NCI-H460 (cell line): ENCODE measurements at places on chromosomes 12 and 14. TPM values are rescaled to one million over a fixed set of nuclear protein-coding genes. Genes with fewer than 3 reads are reported as not detected.

Gene RTL1
- not detected in 2 replicates for total RNA-seq

GRCh38 chr14:42057111-42057510 lies 450.4 kb downstream of the LRFN5 start:
- DNase-seq: no peak

- no peak for DNase-seq
Observed at GRCh38 chr14:95052016-95052585, 105.2 kb downstream of the DICER1 start.

Gene TRIAP1
- 88.1 and 91.3 TPM in 2 replicates for total RNA-seq

- no peak for DNase-seq
Observed at GRCh38 chr14:69666112-69666511, 54.7 kb downstream of the SUSD6 start.

DNA sequence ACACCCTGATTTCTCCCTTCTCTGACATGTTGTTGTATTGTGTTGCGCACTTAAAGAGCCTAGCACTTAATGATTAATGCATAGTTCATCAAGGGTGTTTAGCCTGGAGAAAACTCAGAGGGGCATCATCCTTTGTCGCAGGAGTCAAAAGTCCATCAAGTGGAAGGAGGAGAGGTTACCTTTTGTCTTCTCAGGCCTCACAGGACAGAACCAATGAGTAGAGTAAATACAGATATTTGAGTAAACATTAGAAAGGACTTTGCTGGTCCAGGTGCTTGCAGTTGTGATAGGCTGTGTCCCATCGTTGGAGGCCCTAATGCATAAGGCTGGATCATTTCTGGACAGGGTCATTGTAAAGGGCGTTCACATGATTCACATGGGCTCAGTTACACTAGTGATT lies 430.9 kb downstream of the PCNX1 start:
- no peak for DNase-seq

DNA sequence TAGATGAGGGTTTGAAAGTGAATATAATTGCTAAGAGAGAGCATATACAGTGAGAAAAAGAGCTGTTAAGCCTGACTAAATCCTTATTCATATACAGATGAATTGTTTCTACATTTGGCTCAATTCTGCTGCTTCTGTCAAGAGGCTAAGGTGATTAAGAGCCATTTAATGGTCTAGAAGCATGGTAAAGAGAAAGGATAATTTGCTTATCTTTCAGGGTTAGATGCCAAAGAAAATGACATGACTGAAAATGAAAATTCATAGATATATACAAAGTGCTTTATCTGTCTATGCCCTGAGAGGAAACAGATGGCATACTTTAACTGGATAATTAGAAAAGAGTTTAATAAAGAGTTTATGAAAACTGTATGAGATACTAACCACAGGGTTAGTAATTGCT lies 834.9 kb downstream of the SLC6A15 start:
- no peak for DNase-seq

DNA sequence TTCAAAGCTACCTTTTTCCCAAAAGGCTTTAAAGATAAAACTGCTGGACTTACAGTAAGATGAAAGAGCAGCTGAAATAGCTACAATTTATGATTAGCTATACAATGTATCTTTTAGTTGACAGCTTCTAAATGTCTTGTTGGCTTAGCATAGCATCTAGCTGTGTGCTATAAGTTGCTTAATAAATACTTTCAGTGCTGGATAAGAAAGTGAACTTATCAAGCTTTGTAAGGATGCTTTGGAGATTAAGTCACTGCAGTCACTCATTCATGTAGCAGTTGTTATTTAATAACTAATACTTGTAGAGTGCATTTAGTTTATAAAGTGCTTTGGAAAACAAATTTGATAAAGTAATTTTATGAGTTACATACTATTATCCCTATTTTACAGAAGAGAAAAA lies 14.6 kb downstream of the CFAP54 start:
- DNase-seq: no peak

DNA sequence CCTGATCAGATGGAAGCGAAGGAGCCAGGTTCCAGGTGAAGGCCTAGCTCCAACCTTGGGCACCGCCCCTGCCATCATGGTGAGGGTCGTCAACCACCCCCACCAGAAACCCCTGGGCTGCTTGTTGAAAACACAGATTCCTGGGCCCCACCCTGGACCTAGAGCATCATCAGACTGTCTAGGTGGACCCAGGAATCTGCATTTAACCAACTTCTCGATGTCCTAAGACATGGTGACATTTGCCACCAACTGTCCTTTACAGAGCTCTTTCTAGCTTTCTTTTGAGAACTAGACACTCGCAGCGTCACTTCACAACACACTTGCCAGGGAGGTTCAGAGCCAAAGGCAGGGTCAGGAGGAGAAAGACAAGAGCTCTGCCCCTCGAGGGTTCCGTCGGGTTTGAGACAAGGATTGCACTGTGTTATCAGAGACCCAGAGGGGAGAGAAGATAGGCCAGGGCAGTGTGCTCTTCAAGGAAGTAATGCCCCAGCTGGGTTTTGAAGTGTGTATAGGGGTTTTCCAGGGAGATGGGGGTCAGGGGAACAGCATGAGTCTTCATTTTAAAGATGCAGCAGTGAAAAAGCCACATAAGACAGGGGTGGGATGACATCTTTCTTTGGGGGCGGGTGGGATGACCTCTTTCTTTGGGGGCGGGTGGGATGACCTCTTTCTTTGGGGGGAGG lies 24.6 kb downstream of the RFLNA start:
- DNase-seq: no peak

Gene ANGEL1
- total RNA-seq: 13.5 and 14.8 TPM in 2 replicates

Gene ETV6
- 2.0 and 2.2 TPM in 2 replicates for total RNA-seq

DNA sequence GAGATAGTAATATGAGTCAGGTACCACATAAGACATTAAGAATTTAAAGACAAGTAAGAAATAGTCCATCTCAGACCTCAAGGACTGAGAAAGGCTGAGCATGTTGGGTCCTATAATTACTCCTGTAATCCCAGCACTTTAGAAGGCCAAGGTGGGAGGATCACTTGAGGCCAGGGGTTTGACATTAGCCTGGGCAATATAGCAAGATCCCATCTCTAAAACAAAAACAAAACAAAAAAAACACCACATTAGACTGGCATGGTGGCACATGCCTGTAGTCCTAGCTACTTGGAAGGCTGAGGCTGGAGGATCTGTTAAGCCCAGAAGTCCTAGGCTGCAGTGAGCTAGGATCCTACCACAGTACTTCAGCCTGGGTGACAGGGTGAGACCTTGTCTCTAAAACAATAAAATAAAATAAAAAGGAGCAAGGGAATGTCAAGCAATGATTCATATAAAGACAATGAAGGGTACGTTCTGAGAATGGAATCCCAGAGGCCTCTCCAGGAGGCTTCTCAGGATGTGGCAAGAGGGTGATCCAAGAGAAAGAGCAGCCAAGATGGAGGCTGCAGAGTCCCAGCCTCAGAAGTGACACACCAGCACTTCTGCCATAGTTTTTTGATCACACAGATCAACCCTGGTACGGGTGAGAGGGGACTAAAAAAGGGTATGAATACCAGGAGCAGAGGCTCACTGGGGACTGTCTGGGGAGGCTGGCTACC lies 206.4 kb downstream of the CRADD start:
- DNase-seq: no peak

DNA sequence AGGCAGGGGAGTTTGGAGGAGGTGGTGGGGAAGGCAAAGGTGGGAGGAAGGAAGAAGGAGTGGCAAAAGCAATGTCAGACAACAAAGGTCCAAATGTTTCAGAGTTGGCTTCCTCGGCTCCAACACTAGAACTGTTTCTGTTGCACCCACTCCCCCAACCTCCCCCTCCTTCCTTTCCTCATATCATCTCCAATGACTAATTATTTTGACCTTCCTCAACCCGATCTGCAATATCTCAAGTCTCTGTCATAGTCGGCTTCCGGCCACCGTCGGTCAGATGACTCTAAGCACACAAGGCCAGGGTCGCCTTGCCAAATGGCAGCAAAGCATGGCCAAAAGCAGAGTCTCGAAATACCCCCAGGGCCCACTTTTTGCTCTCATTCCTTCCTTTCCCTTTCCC lies 637.0 kb upstream of the TBX3 start:
- DNase-seq: no peak

Gene TMEM63C
- total RNA-seq: not detected in 2 replicates

Gene RNASE7
- total RNA-seq: not detected in 2 replicates

Gene NRXN3
- 6.6 and 7.0 TPM in 2 replicates for total RNA-seq

DNA sequence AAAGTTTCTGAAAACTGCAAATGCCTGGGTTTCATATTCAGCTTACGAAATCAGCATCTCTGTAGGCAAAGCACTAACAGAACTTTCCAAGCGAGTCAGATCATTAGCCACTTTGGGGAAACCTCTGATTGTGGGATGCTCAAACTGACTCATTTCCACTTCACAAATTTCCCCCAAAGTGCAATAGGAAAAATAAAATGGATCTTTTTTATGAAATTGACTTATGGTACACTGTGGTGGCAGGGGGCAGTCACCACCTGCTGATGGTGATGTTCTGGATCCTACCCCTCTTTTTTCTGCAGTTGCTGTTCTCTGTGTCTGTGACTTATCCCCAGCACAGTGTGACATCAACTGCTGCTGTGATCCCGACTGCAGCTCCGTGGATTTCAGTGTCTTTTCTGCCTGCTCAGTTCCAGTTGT lies 5.6 kb downstream of the TCTN1 start:
- DNase-seq: no peak

Gene CCDC175
- 0.12 TPM in 1 of 2 replicates, not detected in the other for total RNA-seq

DNA sequence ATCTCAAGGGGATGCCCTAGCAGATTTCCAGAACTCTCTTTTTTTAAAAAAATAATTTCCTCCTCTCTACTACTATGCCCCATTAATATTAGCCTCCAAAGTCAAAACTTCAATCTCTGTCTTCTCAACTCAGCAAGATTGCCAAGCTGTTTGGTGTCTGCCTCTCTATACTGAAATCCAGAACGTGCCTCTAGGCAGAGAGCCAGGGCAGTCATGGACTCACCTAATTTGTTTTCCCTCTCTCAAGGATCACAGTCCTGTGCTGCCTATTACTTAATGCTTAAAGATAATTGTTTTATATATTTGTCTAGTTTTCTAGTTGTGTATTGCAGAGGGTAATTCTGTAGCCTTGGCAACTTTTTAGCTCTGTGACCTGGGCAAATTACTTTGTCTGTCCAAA lies 74.7 kb downstream of the E2F7 start:
- DNase-seq: no peak

Gene ACOT4
- 3.6 and 4.9 TPM in 2 replicates for total RNA-seq

DNA sequence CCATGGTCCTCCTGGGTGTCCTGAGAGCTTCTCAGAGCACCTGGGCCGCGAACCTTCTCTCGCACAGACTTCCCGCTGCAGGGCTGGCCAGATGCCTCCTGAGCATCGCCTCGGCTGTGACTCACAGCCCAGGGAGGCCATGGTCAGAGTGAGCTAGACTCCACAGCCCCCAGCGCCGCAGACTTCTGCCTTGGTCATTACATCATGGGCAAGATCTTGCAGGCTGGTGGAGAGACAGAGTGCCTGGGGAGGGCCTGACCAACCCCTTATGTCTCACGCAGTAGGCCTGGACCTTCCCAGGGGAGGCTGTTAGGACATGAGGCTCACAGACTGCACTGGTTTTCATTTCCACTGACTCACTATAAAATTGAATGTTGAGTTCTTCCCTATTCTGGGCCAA lies 41.8 kb downstream of the SMOC1 start:
- no peak for DNase-seq

Gene CLEC4D
- not detected in 2 replicates for total RNA-seq

Gene LMNTD1
- total RNA-seq: 0.15 TPM in 1 of 2 replicates, not detected in the other

DNA sequence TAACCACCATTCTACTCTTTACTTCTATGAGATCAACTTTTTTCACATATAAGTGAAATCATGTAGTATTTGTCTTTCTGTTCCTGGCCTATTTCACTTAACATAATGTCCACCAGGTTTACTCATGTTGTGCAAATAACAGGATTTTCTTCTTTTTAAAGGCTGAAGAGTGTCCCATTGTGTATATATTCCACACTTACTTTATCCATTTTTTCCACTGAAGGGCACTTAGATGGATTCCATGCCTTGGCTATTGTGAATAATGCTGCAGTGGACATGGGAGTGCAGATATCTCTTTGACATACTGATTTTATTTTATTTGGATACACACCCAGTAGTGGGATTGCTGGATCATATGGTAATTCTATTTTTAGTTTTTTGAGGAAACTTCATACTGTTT lies 181.1 kb upstream of the HMGA2 start:
- no peak for DNase-seq

GRCh38 chr12:92412856-92413255 lies 267.2 kb upstream of the BTG1 start:
- DNase-seq: no peak

DNA sequence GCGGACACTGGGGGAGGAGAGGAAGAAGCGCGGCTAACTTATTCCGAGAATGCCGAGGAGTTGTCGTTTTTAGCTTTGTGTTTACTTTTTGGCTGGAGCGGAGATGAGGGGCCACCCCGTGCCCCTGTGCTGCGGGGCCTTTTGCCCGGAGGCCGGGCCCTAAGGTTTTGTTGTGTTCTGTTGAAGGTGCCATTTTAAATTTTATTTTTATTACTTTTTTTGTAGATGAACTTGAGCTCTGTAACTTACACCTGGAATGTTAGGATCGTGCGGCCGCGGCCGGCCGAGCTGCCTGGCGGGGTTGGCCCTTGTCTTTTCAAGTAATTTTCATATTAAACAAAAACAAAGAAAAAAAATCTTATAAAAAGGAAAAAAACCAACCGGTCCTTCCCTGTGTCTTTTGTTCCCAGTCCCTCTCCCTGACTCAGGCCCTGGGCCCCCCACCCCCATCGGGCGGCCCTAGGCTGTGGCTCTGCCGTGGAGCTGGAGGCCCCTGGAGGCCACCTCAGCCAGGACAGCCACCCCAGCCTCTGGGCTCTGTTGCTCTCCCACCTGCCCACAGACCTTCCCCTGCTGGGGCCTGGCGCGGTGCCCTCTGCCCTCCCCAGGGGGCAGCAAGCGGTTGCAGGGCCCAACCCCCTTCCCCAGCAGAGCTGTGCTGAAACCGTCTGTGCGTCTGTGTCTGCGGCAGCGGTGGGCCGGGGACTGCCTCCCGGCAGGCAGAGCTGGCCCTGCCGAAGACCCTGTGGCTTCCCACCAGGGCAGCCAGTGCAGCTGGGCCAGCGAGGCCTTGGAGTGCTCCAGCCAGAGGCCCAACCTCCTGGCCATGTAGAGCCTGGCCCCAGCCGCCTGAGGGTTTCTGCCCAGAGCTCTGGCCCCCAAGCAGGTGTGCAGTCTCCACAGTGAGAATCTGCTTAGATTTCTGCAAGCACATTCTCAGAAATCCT lies 4.0 kb upstream of the CRIP2 start:
- no peak for DNase-seq

DNA sequence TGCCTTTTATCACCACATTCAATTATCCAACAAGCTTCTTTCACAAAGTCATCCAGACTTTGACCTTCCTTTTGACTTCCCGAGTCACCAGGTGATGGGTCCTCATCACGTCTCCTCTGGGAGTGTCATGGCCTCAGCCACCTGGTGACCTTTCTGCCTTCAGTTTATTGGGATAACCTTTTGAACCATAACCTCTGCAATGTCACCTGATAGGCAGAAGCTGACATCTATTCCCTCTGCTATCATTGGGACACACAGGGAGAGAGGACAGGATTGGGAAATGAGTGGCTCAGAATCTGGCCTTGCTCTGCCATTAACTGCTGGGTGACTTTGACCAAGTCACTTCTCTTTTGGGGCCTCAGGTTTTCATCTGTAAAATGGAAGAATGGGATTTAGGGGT lies 388.7 kb downstream of the NUAK1 start:
- DNase-seq: no peak
